ENCODE measurements at places on chromosomes 4 and X.

DNA sequence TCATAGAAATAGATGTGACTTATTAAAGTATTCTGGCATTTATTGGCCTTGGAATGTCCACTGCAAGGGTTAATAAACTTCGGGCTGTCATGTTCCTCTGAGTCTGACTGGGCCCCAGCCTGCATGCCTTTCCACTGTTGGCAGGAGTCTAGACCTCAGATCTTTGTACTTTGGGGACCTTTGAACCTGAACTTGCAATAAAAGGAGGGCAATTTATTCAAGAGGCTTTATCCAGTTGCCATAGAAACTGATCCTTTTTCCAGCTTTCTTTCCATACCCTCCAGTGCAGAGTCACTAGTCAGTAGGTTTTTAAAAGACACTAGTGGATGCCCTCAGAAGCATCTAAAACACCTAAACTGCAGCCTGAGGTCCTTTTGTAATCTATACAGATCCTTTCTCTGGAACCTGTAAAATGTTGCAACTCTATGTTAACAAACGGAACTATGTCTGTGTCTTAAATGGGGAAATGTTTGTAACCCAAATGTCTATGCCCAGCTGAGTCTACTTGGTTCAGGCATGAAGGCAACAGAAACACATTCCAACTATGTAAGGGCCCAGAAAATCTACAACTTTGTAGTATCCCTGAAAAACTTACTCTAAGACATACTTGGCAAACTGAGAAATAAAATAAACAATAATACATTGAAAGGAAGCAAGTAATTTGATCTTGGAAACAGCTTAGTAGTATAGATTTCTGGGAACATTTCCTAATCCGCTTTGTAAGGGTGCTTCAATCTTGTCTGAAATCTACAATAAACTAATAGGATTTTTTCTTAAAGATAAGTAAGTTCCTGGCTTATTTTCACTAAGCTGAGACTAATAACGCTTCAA, 41.5 kb downstream of the SOWAHB start:
- no peak for DNase-seq

GRCh38 chr4:7519638-7520376, 85.1 kb upstream of the PSAPL1 start:
- no peak for DNase-seq

- DNase-seq = no peak
These were observed 17.2 kb upstream of the PDLIM5 start for GRCh38 chr4:94434505-94434904.

DNA sequence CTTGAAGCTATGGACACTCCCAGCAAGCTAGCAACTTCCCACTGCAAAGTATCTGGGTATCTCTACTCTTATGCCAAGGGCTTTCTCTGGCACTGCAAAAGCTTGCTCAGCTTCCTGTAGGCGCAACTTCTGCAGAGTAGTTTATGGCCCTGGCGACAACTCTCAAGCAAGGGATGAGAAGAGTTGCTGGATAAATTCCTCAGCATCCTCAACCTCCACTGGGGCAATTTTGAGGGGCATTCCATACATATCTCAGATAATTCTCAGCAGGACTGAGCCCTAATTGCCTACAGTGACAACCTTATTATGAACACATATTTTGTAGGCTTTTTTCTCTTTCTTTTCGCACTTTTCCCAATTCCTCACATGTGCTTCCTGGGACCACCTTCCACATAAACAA, 31.2 kb upstream of the TAB3 start:
- no peak for DNase-seq

- no peak for DNase-seq
These were observed 569 bp downstream of the RPS3A start for GRCh38 chr4:151099976-151100417.

GRCh38 chrX:43573441-43574015, 82.6 kb upstream of the MAOA start:
- DNase-seq = no peak

- no peak for DNase-seq
These were observed 28.7 kb upstream of the FAM9B start for GRCh38 chrX:9062641-9063040.

- no peak for DNase-seq
These were observed 41.9 kb upstream of the ETNPPL start for GRCh38 chr4:108804648-108805273.

DNA sequence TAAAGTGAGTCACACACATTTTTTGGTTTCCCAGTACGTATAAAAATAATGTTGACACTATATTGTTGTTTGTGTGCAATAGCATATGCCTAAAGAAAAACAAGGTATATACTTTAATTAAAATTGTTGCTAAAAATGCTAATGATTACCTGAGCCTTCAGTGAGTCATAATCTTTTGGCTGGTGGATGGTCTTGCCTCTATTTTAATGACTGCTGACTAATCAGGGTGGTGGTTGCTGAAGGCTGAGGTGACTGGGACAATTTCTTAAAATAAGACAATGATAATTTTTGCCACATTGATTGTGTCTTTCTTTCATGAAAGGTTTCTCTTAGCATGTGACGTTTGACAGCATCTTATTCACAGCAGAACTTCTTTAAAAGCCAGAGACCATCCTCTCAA, 21.0 kb upstream of the ANXA10 start:
- no peak for DNase-seq

GRCh38 chrX:141814213-141814857, 23.8 kb upstream of the MAGEC3 start:
- no peak for DNase-seq

DNA sequence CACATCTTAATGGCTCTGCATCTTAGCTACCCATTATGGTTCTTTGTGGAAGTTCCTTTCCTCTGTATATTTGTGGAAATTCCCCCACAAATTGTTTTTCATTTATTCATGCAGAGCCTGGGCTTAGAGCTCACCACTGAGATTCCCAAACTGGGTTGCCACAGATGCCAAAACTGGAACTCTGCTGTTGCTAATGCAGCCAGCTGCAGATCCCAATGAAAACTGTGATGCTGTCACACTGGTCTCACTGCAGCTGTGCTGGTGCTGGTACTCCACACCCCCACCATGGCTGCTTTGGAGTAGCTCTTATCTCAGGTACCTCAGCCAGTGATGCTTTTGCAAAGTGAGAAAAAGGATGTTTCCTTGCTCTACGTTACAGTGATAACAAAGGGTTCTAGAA, 87.7 kb downstream of the DCK start:
- DNase-seq = no peak

DNA sequence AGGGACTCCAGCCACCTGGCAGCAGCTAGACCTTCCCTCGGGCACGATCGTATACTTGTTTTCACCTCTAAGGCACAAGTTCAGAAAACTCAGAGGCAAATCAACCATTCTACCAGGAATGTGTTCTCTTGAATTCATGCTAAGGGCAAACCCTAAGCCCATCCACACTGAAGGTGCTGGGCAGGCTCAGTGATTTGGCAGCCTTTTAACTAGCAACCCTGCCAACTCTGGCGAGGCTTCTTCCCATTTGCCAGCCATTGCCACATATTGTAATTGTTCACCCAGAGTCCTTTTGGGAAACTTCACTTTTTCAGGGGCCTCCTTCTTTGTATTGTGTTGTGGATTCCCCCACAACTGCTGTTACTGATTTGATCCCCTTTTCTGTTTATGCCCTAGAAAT, 298.6 kb upstream of the LDB2 start:
- DNase-seq = no peak

GRCh38 chrX:150567645-150568319, 639 bp upstream of the MTM1 start:
- DNase-seq = no peak

DNA sequence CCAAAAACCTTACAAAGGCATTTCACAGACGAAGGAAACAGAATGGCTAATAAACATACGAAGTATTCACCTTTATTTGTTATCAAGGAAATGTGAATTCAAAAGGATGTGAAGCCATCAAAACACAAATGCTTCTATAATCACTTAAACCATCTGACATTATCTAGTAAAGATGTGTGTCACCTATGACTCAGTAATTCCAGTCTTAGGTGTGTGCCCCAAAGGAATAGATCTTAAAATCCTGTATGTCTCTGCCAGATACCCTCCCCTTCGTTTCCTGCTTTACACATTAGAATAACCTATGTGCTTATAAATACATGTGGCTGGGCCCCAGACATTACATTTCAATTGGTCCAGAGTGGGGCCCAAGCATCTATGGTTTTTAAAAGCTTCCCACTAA, 41.8 kb upstream of the CEP135 start:
- no peak for DNase-seq

- no peak for DNase-seq
These were observed 90.8 kb downstream of the SHISA3 start for GRCh38 chr4:42488114-42488513.

GRCh38 chrX:123731987-123732669, 724 bp downstream of the THOC2 start:
- no peak for DNase-seq

DNA sequence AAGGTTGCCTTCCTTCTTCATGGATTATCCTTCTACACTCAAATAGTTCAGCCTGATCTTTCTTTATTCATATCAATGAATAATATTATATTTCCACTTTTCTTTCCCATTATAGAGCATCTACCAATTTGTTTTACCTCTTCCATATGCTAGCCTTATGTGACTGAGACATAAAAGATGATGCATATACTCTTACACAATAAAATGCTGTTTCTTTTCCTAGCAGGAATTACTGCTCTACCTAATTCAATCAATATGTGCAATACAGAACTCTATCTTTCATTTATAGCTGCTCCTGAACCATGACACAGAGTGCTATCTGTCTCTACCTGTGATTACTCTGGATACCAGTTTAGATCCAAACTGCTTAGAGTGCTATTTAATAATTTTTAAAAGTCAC, 2334.0 kb downstream of the PCDH7 start:
- DNase-seq = no peak

- no peak for DNase-seq
These were observed 187.9 kb downstream of the LRBA start for GRCh38 chr4:150827226-150827625.

DNA sequence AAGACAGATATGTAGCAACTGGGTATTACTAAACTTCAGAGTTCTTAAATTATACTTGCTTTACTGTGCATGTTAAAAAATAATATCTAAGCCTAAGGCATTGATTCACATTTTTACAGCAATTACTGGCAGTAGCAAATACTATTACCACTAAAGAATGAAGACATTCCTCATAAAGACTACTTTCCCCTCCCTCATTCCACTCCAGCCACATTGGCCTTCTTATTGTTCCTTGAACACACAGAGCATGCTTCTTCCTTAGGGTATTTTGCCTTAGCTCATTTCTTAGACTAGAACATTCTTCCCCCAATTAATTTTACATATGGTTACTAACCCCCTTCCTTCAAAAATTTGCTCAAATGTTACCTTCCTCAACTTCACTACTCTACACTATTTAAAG, 717.0 kb downstream of the CCSER1 start:
- DNase-seq = no peak

DNA sequence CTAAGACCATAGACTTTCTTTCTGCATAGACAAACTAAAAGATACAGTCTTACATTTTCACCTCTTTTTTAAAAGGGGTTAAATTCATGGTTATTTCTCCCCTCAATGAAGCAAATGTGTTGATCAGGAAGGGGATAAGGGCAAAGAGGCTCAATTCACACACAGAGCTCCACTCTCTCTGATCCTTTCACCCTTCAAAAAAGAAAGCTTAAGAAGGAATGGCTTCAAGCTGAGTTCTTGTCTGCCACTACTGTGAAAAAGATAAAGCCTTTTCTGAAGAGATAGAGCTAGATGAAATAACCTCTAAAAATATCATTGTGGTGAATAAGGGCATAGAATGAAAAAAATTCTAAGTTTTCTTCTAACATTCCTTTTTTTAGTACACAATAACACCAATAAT, 28.3 kb downstream of the SEPSECS start:
- DNase-seq = no peak

DNA sequence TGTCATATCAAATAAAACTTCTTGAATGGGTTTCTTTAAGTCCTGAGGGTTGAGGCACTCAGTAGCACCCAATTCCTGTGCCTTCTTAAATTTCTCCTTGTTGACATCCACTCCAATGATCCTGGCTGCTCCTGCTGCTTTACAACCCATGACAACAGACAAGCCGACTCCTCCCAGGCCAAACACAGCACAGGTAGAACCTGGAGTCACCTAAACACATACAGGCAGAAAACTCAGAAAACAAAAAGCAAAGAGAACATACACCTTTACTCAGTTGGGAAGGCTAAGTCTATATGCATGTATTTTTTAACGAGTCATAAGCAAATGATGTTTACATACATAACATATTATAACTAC, 10.3 kb downstream of the ADH6 start:
- DNase-seq = no peak

- no peak for DNase-seq
These were observed 152.6 kb upstream of the SLC4A4 start for GRCh38 chr4:71186257-71186565.

GRCh38 chrX:108641589-108642272, 94.6 kb downstream of the IRS4 start:
- DNase-seq = no peak

GRCh38 chr4:7434766-7435150, at the start of gene PSAPL1:
TSS of gene PSAPL1 (minus strand) at chr4:7434930. CDS start at chr4:7434879, 51 bp downstream.
- DNase-seq = no peak

DNA sequence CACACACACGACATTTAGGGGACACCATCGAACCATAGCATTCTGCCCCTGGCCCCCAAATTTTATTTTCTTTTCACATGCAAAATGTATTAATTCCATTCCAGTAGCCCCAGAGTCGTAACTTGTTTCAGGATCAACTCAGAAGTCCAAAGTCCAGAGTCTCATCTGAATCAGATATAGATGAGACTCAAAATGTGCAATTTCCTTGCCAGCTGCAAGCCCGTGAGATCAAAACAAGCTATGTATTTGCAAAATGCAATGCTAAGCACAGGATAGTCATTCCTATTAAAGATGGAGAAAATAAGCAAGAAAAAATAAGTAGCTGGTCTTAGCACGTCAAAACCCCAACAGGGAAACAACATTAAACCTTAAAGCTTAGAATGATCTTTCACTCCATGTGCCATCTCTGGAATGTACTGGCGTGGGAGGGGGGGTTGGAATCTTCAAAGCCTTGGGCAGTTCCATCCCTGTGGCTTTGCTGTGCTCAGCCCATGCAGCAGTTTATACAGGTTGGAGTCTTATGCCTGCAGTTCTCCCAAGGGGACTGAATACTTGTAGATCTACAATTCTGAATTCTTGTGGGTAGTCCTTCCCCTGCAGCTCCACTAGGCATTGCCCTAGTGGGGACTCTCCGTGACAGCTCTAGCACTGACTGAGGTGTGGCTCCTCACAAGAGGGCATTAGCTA, 47.7 kb upstream of the SYTL5 start:
- no peak for DNase-seq

DNA sequence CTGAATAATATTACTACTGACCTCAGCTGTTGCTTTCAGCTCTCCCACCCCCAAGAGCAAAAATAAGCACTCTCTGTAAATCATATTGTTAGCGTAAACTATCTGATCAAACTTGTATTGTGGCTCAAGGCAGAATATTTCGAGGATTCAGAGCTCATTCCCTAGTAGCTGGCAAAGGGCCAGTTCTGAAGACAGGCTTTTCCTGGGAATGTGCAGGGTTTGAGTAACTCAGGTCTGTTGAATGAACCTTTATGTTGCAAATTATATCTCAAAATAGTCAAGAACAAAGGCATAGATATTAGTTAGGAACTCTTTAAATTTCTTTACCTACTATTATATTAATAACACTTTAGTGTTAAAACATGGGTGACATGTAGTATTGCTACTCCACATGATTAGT, 454.9 kb downstream of the CCSER1 start:
- DNase-seq = no peak

- no peak for DNase-seq
These were observed 217.3 kb downstream of the MID1IP1 start for GRCh38 chrX:39018541-39018940.
